ENCODE measurements at places on chromosomes 13 and 19.

- no peak for ATAC-seq
Measured at GRCh38 chr13:29572575-29572974, 22.9 kb downstream of the SLC7A1 start.

GRCh38 chr19:30313353-30313750 lies 58.8 kb upstream of the ZNF536 start:
- no peak for ATAC-seq

DNA sequence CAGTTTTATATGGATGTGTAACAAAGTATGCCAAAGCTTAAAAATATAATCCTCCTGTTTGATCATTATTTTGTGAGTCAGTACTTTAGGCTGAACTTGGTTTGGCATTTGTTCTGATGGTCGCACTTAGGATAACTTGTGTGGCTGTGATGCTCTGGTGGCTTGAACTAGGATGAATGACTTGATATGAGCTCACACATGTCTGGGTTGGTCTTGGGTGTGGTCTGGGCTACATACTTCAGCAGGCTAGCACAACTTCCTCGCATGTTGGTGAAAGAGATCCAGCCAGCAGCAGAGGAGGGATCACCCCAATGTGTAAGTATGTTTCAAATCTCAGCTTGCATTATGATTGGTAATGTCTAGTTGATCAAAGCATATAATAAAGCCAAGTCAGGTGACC lies 969.1 kb upstream of the PCDH9 start:
- no peak for ATAC-seq

DNA sequence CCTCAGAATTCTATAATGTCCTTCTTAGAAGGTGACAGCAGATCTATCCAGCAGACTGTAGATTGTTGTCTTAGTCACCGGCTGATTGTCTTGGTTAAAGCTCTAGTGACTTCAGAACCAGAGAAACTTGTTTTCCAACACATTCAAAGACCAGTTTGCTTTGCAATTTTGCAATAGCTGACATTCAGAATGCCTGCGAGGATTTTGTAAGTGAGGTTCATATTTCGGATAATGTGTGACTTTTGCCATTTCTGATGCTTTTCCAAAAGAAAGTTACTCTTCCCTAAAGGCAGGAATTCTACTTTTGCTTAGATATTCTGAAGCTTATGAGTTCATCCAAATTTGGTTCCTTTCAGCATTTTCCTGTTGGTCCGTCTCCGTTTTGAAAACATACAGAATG lies 13.2 kb downstream of the SPINT2 start:
- no peak for ATAC-seq

- no peak for ATAC-seq
Measured at GRCh38 chr19:5995606-5996005, 17.7 kb upstream of the RANBP3 start.

DNA sequence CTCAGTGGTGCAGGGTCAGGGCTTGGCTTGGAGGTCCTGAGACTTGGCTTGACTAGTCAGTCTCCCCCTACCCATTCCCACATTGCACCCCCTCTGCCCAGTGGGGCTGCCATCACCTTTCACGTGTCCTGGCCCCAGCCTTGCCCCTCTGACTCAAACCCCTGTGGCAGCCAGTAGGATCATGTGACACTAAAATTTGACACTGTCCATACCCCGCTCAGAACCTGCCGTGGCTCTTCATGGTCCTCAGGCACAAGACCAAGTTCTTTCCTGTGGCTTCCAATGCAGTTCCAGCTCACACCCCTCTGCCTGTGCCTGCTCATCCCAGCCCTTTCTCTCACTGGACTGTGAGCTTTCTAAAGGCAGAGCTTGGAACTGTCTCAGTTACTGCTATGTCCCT lies 2.2 kb downstream of the PSMD8 start:
- no peak for ATAC-seq

- ATAC-seq, result no peak
Measured at GRCh38 chr19:52345162-52345561, 9.1 kb downstream of the ZNF610 start.

DNA sequence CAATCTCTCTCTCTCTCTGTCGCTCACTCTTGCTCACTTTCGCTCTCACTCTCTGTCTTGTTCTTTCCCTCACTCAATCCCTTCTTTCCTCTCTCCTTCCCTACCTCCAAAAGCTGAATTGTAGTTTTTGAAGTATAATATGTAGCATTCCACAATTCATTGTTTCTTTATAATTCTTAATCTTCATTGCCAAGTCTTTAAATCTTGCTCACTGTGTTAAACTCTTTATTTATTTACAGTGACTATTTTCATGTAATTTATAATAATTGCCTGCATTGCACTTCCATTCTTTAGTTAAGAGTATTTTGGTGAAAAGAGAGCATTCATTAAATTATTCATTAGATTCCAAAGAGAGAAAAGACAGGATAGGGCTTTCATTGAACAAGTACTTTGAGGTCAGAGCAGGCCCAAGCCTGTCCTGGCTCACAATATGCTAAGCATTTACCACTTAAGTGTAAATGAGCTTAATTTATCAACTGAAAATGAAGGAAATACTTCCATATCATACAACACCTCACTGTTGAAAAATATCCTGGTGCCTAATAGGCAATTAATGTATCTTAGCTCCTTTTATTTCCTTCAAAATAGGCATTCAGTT lies 257.4 kb upstream of the SLITRK1 start:
- no peak for ATAC-seq

DNA sequence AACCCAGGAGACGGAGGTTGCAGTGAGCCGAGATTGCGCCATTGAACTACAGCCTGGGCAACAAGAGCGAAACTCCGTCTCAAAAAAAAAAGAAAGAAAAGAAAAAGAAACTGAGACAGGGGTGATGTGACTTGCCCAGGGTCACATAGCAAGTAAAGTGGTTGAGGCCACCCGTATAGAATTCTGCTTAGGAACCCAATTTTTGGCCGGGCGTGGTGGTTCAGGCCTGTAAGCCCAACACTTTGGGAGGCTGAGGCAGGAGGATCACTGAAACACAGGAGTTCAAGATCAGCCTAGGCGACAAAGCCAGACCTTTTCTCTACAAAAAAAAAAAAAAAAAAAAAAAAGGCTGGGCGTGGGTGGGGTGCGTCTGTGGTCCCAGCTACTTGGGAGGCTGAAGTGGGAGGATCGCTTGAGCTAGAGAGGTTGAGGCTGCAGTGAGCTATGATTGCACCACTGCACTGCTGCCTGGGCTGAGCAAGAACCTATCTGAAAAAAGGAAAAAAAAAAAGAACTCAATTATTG lies 1.3 kb downstream of the SNRPA start:
- no peak for ATAC-seq

- ATAC-seq, result no peak
Measured at GRCh38 chr13:34943436-34944273, 1.6 kb downstream of the NBEA start.

DNA sequence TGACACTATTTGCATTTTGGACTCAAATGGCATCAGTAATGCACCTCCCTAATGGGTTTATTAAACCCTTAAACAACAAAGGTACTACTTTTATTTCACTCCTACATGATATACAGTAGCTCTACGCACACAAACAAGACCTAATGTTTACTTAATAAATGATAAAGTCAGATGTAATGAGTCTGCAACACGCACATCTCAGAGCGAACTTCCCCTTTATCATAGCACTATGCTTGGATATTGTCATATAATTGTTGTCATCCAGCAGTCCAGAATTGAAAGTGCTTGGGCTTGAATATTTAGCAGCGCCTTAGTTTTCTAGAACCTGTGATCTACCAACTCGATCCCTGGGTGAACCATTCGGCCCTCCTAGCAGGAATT lies 772 bp downstream of the PARP4 start:
- peak; percentile 46 for ATAC-seq

- ATAC-seq, result peak; percentile 90
Measured at GRCh38 chr19:58513694-58514563, 2.1 kb upstream of the SLC27A5 start.

- no peak for ATAC-seq
Measured at GRCh38 chr13:30877335-30877734, 28.7 kb upstream of the MEDAG start.

- no peak for ATAC-seq
Measured at GRCh38 chr19:33794683-33795369, 1.8 kb upstream of the KCTD15 start.

- ATAC-seq, result no peak
Measured at GRCh38 chr13:25210842-25211569, 38.9 kb upstream of the AMER2 start.

DNA sequence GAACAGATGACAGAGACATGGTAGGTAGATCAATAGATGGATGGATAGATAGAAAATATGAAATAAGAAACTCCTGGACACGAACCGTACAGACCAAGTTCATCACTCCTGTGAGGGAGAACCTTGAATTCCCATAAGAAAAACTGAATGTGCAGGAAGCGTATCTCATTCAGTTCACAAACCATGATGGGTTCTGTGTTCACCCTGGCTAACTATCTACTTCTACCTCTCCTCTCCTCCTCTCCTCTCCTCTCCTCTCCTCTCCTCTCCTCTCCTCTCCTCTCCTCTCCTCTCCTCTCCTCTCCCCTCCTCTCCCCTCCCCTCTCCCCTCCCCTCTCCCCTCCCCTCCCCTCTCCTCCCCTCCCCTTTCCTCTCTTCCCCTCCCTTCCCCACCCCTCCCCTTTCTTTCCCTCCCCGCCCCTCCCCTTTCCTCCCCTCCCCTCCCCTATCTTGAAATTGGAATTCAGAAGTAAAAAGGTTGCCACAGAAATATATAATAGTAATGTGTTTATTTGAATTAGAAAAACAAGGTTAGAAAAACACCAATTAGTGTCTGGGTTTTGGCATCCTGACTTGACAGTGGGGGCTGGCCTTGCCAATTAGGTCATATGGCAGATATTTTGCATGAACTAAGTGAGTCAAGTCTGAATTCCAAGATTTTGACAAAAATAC lies 75.9 kb downstream of the ANKRD10 start:
- no peak for ATAC-seq

DNA sequence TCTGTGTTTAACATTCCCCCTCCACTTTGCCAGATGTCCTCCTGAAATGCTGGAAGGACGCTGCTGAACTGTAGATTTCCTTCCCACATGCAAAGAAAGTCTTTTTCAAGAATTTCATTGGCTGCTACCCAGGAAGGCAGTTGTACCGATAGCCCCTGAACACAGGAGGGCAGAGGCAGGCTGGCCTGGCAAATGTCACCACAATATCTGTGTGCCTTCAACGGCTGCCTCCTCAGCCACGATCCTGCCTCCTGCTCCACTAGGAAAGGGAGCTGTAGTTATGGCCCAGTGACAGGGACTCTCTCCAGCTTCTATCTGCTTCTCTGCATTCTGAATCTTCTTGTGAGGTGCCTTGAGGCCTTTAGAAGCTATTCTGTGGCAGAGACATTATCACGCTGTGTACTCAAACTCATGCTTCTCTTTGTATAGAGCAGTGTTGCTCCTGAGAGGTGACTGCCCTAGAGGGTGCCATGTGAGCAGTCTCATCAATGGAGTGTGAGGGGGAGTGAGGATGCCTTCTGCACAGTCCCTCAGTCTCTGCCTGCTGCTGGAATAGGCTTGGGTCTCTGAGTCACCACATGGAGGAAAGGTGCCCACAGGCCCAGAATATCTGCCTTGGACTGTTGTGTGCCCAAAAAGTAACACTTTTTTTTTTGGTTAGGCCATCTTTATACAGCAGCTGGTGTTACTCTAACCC lies 279.8 kb downstream of the DNAJC15 start:
- ATAC-seq, result no peak

GRCh38 chr13:50419331-50419865 lies 404.2 kb downstream of the KCNRG start:
- ATAC-seq, result no peak

- ATAC-seq, result peak; percentile 17
Measured at GRCh38 chr19:40519352-40520322, 52.8 kb downstream of the SPTBN4 start.

GRCh38 chr13:84651288-84651687 lies 769.0 kb upstream of the SLITRK1 start:
- no peak for ATAC-seq

GRCh38 chr13:114018461-114019055 lies 44.7 kb upstream of the C13orf46 start:
- ATAC-seq, result no peak

GRCh38 chr13:38483623-38484022 lies 134.0 kb downstream of the UFM1 start:
- ATAC-seq, result no peak
